ENCODE measurements at places on chromosomes 1 and 21. TPM values are rescaled to one million over a fixed set of nuclear protein-coding genes. Genes with fewer than 3 reads are reported as not detected.

Gene PRRX1
- 159 TPM for total RNA-seq

Gene GJB5
- total RNA-seq, result not detected

Gene ZNF683
- 0.65 TPM for total RNA-seq

Gene METTL13
- 15.3 TPM for total RNA-seq

Gene OR4F29
- 0.71 TPM for total RNA-seq

Gene LGR6
- 35.6 TPM for total RNA-seq
